ENCODE measurements at places on chromosomes 2 and 18.

DNA sequence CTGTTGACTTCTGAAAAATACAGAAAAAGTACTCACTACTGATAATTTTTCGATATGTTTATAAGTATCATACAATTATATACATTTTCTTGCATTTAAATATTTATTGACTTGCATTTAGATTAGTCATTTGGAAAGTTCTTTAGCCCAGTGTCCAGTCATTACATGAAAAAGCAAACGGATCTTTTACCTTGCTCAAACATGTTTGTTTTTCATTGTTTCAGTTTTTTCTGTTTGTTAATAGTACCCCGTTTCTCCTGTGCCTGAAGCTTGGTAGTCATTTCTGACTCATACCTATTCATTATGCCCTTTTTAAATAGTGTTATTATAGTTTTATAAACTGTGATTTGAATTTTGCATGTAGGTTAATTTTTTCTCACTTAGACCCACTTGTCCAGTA lies 28.1 kb downstream of the CEP192 start:
- no peak for DNase-seq

DNA sequence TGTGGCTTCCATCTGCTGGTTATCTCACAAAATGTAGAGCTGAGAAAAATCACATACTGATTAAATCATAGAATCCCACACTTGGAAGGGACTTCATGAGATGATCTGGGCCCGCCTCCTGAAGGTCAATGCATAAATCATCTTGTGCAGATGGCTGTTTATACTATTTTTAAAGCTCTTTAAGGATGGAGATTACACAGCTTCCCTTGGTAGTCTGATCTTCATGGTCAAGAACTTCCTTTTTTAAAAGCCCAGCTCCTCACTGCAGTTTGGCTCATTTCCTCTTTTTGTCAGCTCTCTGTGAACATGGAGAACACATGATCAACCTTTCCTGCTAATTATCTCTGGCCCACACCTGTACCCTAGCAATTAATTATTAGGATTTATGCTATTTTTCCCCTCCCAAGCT lies 25.9 kb downstream of the GCG start:
- DNase-seq = no peak

DNA sequence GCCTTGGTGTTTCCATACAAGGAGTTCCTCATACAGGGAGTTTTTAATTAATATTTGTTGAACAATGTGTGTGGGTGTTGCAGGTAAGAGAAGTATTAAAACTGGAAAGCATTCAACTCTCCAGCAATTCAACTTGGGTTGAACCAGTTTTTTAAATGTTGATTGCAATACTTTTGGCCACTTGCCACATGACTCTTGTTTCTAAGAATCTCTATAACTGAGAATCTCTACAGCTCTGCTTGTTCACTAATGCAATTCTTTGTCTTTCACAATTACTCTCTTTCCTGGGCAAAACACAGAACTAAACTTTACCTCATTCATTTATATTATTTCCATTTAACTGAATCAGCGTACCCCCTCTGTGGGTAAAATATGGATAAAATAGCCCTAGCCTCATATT lies 429.4 kb downstream of the ARHGAP15 start:
- no peak for DNase-seq

DNA sequence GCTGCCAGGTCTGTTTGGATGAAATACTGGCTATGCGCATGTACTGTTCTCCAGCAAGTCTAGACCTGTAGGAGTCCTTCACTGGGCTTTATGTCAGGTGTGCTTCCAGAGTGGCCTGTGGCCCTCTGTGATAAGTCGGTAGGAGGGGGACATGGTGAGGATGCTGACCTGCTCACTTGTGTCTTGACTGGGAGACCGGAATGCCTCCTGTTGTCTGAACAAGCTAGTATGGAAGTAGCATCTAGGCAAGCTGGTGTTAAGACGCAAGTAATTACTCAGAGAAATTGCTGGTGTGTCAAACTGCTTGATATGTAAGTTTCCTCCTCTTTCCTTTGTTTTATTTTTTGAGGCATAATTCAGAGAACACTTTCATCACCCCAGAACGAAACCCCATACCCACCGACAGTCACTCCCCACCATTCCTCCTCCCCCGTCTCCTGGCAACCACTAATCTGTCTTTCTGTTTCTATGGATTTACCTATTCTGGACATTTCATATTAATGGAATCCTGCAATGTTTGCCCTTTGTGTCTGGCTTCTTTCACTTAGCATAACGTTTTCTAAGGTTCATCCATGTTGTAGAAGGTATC lies 76.4 kb downstream of the TMEM247 start:
- DNase-seq = no peak

- DNase-seq = no peak
Observed at GRCh38 chr2:121182520-121182919, 102.5 kb downstream of the TFCP2L1 start.

DNA sequence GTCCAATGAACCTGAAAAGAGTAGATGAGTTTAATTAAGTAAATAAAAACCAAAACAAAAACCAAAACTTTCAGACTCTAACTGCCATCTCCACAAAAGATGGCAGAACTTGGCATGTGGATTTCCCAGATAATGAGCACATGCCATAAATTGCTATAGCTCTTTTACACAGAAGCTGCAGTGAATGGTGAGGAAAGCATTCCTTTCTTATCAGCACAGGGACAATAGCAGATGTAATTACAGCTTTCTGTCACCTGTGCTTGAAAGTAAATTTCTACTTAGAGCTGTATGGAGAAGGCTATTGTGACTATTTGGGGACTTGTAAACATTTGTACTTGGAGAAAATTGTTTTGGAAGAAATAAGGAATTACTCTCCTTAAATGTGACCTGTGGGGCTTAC lies 378.4 kb downstream of the RPRM start:
- DNase-seq = no peak

- no peak for DNase-seq
Observed at GRCh38 chr2:176669398-176670174, 400.3 kb downstream of the MTX2 start.

- no peak for DNase-seq
Observed at GRCh38 chr18:5995626-5996025, 100.3 kb upstream of the TMEM200C start.

DNA sequence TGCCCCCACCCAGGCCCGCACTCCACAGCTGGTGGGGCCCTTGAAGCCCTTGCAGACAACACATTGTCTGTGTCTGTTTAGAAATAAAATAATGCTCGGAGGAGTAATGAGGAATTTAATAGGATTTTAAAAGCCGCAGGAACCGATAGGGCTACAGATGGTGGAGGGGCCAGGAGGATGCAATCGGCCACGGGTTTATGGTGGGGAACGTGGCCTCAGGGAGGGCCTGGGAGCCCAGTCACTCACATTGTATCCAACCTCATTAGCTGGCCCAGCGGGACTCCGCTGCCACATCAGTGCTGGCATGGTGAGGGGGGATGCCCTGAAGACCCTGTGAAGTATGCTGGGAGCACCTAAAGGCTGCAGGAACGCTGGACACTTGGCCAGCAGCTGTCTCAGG lies 252.0 kb downstream of the CELF4 start:
- no peak for DNase-seq

DNA sequence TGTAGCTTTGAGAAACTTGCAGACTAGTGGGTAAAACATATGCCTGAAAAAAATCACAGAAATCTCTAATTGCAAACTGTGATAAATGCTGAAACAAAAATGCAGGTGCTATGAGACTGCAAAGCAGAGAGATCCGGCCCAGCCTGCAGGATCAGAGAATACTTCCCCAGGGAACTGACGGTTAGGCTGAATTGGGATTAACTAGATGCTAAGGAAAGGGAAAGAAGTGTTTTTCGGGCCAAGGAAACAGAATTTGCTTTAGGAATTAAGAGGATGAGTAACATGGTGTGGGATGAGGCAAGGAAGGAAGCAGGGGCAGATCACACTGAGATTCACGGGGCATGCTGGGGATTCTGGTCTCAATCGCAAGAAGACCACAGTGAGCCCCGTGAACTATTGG lies 71.5 kb downstream of the OSBPL6 start:
- DNase-seq = no peak

GRCh38 chr2:99420031-99420430 lies 69.8 kb downstream of the REV1 start:
- DNase-seq = no peak

GRCh38 chr18:54032412-54032811 lies 192.1 kb downstream of the MBD2 start:
- no peak for DNase-seq

DNA sequence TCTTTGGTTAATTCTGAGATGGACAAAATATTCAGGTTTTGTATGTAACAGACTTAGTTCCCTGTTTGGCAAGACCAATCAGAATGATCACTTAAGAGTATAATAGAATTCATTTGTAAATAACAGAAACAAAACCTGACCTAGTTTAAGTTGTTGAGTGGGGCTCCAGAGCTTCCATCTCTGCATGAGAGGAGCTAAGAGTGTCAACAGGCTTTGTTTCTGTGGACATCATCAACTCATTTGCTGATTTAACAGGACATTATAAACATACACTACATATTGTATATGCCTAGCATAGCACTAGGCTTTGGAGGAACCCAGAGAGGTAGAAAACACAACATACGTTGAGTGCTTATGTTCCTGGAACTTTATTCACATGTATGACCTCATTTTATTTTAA lies 75.3 kb upstream of the TRIB2 start:
- DNase-seq = peak; percentile 26

DNA sequence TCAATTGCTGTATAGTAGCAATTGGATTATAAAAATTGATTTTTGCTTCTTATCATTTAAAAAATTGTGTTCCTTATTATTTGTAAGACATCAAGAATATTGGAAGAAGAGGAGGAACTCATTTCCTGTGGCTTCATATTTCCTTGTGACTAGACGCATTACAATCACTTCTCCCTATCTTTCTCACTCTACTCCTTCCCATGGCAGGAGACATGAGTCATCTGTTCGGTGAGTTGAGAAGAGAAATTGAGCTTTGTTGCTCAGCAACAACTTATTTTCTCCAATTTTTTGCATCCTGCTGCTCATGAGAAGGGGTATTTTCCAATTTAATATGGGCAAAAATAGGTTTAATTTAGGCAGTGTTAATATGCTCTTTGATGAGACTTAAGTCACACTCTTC lies 1783.9 kb downstream of the SUCLG1 start:
- no peak for DNase-seq

DNA sequence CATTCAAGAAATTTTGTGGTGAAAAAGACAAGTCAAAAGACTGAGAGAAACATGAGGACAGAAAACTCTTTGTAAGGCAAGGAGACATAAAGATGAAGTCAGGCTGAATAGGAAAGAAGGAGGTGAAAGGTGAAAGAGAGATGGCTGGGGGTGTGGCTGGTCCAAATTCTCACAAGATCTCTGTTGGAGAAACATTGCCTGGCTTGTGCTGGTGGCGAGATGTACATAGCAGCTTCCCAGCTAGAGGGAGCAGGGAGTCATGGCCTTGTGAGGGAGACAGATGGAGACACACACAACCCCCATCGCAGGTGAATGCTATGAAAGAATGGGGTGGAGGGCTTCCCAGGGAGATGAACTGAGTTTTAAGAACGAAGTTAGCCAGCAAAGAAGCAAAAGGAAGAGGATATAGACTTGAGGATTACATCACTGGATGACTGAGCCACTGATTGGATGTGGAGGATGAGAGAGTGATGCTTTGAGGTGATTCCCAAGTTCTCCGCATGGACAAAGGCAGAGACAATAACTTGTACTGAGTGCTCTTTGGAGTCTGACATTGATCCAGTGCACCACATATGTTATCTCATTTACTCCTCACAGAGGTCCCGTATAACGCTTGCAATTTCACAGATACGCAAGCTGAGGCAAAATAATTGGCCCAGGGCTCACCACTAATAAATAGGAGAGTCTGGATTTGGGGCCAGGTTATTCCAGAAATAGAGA lies 3.7 kb upstream of the EMX1 start:
- DNase-seq = no peak

GRCh38 chr2:69241664-69242514 lies 145.1 kb downstream of the GFPT1 start:
- DNase-seq = peak; percentile 4

DNA sequence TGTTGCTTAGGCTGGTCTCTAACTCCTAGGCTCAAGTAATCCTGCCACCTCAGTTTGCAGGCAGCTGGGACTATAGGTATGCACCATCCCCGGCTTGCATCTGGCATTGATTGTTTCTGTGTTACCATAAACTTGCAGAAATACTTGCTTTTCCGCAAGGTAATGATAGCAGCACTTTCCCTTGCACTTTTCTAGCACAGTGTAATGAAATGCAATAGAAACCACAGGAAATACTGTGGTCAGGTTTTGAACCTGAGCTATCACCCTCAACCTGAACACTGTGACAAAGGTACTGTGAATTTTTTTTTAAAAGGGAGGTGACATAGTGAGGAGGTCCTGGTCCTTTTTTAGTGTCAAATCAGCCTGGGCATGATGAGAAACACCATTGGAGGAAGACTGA lies 38.3 kb downstream of the DHRS9 start:
- DNase-seq = no peak

GRCh38 chr18:11024928-11025669 lies 124.3 kb downstream of the PIEZO2 start:
- DNase-seq = no peak

- no peak for DNase-seq
Observed at GRCh38 chr2:236967499-236967783, 118.2 kb upstream of the COPS8 start.

- DNase-seq = no peak
Observed at GRCh38 chr2:42913280-42913878, 121.0 kb upstream of the HAAO start.

GRCh38 chr2:101255501-101255900 lies 2.8 kb downstream of the CNOT11 start:
- DNase-seq = no peak

GRCh38 chr2:197205585-197206215 lies 104.9 kb downstream of the ANKRD44 start:
- no peak for DNase-seq

GRCh38 chr2:25957743-25958142 lies 24.6 kb downstream of the KIF3C start:
- no peak for DNase-seq

DNA sequence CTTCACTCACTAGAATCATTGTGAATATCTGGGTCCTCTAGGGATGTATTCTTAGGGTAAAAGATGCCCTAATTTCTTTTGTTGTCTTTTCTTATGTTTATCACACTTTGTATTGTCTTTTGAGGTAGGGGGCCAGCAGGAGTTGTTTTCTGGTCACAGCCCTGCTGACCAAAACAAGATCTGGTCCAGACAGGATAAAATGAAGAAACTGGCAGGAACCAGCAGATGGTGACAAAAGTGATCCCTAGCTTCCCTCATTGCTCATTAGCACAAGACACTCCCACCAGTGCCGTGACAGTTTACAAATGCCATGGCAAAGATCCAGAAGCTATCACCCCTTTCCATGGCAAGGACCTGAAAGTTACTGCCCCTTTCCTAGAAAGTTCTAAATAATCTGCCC lies 81.7 kb upstream of the CCDC85A start:
- DNase-seq = no peak

GRCh38 chr2:60366135-60366712 lies 187.2 kb downstream of the BCL11A start:
- no peak for DNase-seq

- DNase-seq = no peak
Observed at GRCh38 chr2:108593547-108594098, 59.4 kb downstream of the LIMS1 start.

DNA sequence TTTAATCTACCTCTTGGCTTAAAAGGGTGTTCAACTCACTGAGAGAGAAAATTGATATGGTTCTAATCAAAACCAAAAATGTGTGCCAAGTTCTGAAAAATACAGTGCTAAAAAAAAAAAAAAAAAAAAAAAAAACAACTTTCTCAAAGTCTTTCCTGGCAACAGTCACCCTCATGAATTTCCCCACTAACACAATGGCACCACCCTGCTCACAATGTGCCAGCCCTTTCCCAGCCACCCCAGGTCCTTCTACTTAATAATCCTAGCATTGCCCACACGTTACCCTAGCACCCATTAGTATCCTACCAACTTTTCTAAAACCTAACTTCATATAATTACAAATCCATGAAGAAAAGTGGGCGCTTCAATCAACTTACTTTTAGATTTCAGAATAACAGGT lies 106.4 kb downstream of the AFF3 start:
- DNase-seq = no peak
